Stimulated activated CD4-positive, alpha-beta T cell treated with anti-CD3 and anti-CD28 coated beads, Interleukin-12 subunit alpha, Interleukin-12 subunit beta, amount 100 ng/mL, for 48 hours (primary cell): ENCODE measurements at places on chromosomes 7 and 10.

GRCh38 chr7:135714534-135715009, 13.4 kb downstream of the SLC13A4 start:
- no peak for DNase-seq

GRCh38 chr10:89165923-89166322, 41.2 kb downstream of the CH25H start:
- DNase-seq: no peak

DNA sequence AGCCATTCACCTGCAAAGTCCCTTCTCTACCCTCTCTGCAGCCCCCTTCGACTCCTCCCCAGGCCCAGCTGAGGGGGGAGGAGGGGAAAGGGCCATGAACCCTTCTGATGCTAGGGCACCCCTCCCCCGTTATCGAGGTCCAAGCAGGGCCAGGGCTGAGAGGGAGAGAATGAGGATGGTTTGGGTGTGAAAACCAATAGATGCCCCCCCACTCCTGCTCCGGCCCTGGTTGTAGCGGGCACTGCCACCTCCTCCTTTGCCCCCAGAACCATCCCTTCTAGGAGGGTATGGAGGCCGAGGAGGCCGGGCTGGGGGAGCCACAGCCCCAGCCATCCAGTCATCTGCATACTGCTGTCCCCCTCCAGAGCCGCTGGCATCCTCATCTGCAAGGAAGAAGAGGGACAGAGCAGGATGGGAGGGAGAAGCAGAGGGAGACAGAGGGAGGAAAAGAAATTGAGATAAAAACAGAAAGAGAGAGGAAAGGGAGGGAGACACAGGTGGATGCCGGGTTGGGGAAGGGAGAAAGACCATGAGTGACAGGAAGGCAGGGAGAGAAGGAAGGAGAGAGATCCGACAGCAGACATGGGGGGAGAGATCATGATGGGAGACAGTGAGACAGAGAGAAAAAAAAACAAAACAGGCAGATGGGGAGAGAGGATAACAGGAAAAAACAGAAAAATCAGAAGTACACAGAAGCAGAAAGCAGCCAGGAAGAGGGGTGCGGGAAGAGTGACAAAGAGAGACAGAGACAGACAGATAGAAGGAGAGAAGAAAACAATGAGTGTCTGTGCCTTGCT, 1.9 kb upstream of the GAL3ST4 start:
- DNase-seq: no peak

- DNase-seq: no peak
Measured at GRCh38 chr10:95536017-95536416, 25.2 kb downstream of the SORBS1 start.

- DNase-seq: no peak
Measured at GRCh38 chr7:2411049-2411448, 7.6 kb downstream of the CHST12 start.

- DNase-seq: no peak
Measured at GRCh38 chr7:104012835-104013234, 23.4 kb upstream of the RELN start.

DNA sequence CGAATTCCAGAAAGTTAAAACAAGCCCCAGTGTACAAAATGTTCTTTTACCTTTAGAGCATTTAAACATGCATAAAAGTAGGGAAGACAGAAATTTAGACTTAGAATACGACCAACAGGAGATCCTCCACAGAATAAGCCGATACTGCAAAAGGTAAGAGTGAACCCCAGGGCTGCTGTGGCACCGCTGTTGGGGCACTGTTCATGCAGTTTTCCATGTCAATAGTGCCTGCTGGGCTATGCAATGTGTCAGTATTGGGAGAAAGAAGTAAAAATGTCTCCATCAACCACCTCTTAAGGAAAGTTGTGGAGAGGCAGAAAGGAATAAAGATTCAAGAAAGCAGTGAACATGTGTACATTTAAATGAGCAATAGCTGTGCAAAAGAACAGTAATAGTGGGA, 326.5 kb upstream of the SEMA3C start:
- DNase-seq: no peak

- DNase-seq: no peak
Measured at GRCh38 chr7:43308913-43309705, 196.7 kb downstream of the HECW1 start.

- no peak for DNase-seq
Measured at GRCh38 chr10:18879284-18879683, 169.3 kb upstream of the MALRD1 start.
